Esophagus squamous epithelium (tissue), 5 donors: ENCODE measurements at places on chromosomes 16 and 17.

DNA sequence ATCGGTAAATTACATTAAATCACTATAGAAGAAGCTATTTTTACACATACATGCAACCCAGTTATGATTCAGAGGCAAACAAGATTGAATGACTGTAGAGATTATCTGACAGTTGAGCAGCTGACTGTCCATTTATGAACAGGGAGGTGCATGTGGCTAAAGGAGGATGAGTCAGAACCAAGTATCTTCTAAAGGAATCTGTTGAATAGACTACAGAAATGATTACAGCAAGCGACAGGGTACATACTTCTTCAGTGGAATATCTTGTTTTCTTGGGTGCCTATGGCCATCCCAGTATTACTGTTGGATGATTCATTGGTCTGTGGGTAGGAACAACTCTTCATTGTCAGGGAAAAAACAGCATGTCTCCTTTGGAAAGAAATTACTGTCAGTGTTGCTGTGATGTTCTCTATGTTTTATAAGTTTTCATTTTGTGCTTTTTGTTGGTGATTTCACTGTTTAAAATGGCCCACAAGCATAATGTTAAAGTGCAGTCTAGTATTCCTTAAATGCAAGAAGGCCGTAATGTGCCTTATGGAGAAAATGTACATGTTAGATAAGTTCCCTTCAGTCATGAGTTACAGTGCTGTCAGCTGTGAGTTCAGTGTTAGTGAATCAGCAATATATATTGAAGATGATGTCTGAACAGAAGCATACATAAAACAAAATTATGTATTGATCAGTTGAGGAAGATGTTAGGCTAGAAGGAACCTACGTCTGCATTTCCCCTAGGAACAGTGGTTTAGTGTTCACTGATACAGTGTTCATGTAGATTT is 27.0 kb downstream of the CBFB start:
- no peak for DNase-seq

GRCh38 chr17:63832455-63832854 is 5.0 kb upstream of the FTSJ3 start:
- DNase-seq: no peak

- DNase-seq: no peak
Measured at GRCh38 chr17:40171750-40172149, 5.5 kb upstream of the RAPGEFL1 start.

- no peak for DNase-seq
Measured at GRCh38 chr17:55330344-55330933, 65.7 kb downstream of the HLF start.

DNA sequence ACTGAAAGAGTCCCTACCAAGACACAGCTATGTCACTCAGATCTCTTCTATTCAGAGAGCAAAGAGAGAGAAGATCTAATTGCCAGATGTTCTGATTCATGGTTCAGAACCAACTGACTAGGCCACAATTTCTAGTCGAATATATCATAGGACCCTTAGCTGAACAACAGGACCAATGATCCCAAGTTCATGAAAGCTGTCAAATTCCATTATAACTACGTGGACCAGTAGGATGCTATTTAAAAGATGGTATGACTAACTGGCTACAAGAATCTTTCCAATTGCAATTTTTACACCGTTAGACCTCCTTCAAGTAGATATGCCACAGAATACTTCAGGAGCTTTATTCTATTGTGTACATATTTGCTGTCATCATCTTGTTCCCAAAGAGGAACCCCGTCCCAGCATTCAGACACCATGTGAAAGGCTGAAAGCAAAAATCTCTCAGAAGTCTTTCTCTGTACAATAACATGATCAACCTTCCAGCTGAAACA is 26.0 kb downstream of the DCUN1D3 start:
- DNase-seq: no peak

DNA sequence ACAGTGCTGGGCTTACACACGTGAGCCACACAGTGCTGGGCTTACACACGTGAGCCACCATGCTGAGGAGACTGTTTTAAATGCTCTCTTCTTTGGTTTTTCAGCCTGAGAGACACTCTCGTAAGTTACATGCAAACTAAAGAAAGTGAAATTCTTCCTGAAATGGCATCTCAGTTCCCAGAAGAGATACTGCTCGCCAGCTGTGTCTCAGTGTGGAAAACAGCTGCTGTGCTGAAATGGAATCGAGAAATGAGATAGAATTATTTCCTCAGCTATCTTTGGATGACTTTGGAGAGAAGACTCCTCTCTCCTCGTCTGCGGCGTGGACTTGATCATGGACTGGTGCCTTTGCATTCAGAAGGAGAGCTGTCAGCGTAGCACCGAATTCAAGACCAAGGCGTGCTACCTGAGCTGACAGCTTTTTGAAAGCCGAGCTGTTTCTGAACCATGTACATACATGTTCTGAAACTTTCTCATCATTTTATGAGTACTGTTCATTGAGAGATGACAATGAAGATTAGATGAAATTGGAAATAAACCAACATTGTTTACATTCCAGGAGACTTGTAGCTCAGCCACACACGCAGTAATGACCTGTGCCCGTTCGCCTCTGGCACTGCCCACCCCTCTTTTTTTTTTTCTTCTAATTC is 21.6 kb upstream of the ENDOV start:
- DNase-seq: no peak

- DNase-seq: no peak
Measured at GRCh38 chr16:10965440-10966061, 21.2 kb downstream of the CLEC16A start.

GRCh38 chr17:27327871-27328270 is 34.0 kb downstream of the WSB1 start:
- no peak for DNase-seq

GRCh38 chr16:62709794-62710193 is 673.6 kb upstream of the CDH8 start:
- no peak for DNase-seq

- no peak for DNase-seq
Measured at GRCh38 chr17:77349976-77350830, 209.4 kb downstream of the SEC14L1 start.

DNA sequence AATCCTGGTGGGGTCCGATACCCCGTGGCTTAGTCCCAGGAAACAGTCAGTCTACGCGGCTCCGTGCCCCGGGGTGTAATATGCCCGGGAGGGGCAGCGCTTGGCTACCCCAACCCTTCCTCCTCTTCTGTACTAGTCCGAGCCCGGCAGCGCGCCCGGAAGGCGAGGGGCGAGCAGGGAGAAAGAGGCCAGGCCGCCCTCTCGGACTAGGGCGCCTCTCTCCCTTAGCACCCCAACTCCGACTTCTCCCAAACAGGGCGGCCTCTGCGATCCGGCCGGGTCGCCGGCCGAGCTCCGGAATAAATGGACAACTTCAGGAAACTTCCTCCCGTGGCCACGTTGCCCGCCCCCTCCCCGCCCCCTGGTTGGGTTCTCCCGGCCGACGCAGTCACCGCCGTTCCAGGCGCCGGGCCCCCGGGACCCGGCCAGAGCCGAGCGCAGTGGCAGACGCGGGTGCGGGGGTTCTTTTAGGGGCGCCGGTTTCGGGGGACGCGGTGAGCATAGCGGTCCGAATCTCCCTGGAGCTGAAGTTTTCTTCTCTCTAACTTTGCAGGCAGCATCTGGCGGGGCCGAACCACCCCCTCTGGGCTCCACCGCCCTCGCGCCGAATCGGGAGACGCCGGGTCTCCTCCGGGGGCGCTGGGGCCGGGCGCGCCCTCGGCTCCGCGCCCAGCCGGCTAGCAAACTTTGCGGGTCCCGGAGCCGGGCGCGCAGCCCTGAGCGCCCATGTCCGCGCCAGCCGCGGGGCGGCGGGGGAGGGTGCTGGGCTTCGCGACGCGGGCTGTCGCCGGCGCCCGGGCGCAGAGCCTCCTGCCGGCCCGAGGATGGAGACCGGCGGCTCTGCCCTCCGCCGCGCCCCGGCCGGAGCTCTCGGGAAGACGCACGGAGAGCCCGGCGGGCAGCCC is at the start of gene SDK2:
Gene SDK2, minus strand, starts transcription at position 301 of the 905 bp plus-strand sequence. CDS start 357 bp downstream, outside the sequence.
- no peak for DNase-seq

- DNase-seq: no peak
Measured at GRCh38 chr17:30211371-30211770, 24.1 kb downstream of the SLC6A4 start.

- DNase-seq: no peak
Measured at GRCh38 chr16:60674241-60674640, 1362.0 kb downstream of the CDH8 start.

- DNase-seq: no peak
Measured at GRCh38 chr16:12901204-12901596, 198 bp upstream of the SHISA9 start.

DNA sequence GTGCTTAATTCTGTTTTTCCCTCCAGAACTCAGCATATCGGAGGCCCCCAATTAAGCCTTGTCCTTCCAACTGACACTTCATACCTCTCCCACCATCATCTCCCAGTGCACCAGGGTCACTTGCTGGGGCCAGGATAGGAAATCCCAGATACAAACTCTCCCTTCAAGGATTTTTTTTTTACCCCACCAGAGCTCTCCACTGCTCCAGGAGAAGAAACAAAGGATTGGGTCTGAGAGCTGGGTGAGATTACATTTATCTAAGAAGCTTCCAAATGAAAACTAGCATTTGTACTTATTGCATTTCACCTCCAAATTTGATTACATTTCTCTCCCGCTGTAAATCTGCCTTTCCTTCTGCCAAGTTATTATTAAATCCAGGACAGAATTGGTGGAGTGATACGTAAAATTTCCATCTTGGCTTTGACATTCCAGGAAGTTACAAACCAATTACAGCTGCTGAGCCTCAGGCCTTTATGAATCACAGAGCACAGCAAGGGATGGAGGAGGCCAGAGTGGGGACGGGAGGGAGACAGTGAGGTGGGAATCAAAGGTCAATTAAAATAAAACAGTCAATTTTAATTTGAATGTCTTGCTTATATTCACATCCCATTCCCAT is 123.5 kb downstream of the USP31 start:
- DNase-seq: no peak

GRCh38 chr16:74561626-74562025 is 45.3 kb downstream of the GLG1 start:
- no peak for DNase-seq

DNA sequence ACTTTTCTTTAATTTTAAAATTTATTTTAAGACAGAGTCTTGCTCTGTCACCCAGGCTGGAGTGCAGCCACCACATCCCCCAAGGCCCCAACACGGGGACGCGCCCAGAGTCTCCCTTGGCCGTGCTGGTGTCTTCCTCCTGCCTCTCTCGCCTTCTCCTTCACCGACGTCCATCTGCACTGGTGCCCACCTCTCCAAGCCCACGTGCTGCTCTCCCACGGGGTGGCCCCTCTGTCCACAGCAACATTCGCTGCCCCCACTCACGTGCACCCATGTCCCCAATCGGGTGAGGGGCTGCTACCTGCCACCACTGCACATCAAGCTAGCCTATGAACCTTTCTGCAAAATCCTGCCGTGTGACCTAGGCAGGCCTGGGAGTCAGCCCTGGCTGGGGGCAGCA is 3.1 kb downstream of the TMEM204 start:
- no peak for DNase-seq

- DNase-seq: no peak
Measured at GRCh38 chr16:31206776-31207175, 4.2 kb upstream of the PYCARD start.

DNA sequence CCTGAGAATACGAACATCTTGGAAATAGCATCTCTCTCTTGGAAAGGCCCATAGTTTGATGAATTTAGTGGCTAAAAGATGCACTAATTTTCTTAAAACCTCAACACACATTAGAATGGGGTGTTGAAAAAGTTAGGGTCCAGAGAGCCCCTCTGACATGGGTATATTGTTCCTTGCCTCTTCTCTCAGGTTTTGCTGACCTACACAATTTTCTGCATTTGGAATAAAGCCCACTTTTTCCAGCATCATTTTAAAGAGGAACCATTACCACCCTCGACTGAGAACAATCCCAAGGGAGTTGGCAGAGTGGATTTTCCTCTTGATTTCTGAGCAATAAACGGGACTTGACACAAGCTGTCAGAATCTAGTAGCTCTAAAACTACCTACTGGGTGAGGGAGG is 156.1 kb downstream of the PMP22 start:
- no peak for DNase-seq

DNA sequence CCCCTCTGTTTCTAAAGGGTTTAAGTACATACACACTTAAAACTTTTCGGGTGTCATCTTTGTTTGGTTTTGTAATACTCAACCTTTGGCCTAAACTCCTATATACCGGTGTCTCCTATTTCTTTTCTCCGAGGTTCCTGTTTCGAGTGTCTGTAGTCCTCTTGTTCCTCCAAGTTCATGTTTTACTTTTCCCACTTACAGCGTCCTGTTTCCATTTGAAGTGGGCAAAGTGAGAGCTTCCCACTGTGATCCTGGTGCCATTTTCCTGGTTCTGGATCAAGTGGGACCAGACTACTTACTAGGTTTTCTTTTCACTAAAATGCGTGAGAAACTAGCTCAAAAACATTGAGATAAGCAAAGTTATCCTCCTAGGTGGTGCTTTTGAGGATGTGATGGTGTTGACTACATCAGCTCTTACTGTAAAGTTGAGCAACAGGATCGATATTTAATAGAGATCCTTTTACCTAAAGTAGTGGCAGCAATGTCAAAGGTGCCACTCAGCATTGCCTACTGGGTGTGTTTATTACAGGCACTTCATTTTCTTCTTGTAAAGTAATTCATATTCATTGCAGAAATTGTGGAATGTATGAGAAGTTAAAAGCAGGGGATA is 1.3 kb downstream of the PSMD3 start:
- no peak for DNase-seq

DNA sequence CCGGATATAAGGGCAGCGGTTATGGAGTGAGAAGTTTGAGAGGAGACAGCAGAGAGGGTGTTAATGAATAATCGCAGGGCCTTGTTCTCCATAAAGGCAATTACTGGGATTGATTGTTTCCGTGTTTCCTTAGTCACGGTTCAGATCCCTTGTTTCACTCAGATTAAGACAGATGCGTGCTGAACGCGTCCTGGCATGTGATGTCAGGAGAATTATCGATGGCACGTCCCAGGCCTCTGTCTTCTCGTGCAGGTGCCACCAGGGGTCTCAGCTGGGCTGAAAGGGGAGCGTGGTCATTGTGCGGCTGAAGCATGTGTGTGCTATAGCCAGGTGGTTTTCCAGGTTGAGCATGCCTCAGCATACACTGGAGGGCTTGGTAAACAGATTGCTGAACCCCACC is 142.4 kb upstream of the NOL11 start:
- no peak for DNase-seq

DNA sequence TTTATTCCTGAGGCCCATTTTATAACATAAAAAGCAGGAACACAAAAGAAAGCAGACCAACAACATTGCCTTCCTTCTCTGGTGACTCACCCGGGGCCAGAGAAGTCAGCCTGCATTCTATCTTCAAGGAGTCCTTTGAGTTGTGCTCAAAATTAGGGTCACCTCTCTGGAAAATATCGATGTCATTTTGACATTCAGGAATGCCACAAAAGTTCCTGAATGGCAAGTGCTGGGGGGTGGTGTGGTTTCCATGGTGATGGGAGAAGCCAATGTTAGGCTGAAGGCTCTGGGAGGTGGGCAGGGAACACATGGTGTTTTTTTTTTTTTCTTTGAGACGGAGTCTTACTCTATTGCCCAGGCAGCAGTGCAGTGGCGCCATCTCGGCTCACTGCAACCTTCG is 159.6 kb downstream of the HAPSTR1 start:
- DNase-seq: no peak
